HT1080 (cell line): ENCODE measurements at places on chromosomes 3 and 15. TPM values are rescaled to one million over a fixed set of nuclear protein-coding genes. Genes with fewer than 3 reads are reported as not detected.

GRCh38 chr3:14418296-14419250 lies 16.2 kb downstream of the SLC6A6 start:
- DNase-seq: no peak

- DNase-seq: no peak
Observed at GRCh38 chr15:65912235-65912634, 42.9 kb downstream of the RAB11A start.

DNA sequence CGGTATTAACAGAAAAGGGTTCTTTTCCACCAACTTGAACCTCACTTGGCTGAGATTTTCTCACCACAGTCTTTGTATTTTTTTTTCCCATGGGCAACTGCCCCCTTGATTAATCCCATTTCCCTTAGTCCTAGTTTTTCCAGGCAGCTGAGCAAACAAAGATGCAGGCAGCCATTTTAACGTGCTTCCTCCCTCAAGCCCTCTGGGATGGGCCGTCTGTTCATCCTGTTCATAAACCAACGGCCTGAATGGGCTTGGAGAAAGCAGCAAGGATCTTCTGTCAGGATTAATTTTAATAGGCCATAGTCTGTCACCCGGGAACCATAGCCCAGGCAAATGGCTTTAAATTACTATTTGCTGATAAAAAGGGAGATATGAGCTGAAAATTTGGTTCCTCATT lies 10.4 kb upstream of the POLR2M start:
- no peak for DNase-seq

The GPR87 gene
- 1.3 and 2.2 TPM in 2 replicates for total RNA-seq

- DNase-seq: peak; percentile 41
Observed at GRCh38 chr3:182325213-182325950, 467.9 kb upstream of the ATP11B start.

DNA sequence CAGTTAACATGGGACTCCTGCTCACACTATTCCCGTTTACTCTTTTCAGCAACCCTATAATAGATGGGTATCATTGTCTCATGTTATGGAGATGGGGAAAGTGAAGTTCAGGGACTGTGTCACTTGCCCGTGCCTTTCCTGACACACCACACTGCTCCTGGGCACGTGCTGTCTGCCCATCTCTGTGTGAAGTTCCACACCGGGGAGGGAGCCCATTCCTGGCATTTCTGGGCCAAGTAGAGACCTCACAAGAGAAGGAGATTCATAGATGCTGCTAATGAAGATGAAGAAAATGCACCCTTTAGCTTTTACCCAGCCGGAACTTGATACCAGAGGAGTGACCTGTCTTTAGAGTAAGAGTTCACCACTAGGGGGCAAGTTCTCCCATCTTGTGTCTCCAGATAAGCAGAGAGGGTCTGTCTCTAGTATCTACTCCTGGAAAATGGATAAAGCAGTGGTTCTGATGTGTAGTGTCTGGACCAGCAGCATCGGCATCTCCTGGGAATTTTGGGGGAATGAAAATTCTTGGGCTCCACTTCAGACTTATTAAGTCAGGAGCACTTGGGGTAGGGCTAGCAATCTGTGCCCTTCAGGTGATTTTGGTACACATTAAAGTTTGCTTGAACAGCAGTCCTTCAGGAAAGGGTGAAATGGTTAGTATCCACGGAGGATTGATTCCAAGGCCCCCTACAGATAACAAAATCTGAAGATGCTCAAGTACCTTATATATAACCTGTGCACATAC lies 2.0 kb upstream of the TOPBP1 start:
- DNase-seq: peak; percentile 69

The ZNF860 gene
- total RNA-seq: 0.08 and 0.10 TPM in 2 replicates

DNA sequence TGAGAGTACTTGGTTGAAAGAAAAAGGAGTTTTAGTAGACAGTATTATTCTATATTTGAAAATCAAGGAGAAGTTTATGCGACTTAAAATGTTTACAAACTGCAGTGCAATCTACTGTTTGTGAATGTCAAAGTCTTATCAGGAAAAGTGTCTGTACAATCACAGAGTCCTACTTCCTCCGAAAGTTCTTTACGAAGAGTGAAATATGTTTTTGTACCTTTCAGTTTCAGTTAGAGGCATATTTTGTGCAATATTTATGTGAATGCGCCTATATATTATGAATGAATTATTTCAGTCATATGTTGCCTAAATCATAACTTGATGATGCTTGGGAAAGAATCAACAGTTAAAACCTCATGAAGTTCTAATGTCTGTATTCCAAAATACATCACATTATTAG lies 31.5 kb downstream of the NGRN start:
- DNase-seq: no peak

- no peak for DNase-seq
Observed at GRCh38 chr3:64773137-64773536, 85.3 kb upstream of the ADAMTS9 start.

GRCh38 chr3:129045675-129046036 lies 14.9 kb upstream of the GP9 start:
- DNase-seq: no peak

GRCh38 chr3:45571216-45571615 lies 23.3 kb upstream of the LIMD1 start:
- DNase-seq: no peak

GRCh38 chr3:172102883-172103310 lies 63.5 kb downstream of the FNDC3B start:
- no peak for DNase-seq

The ADAMTS9 gene
- 1.8 and 2.4 TPM in 2 replicates for total RNA-seq

The TLR9 gene
- not detected in 2 replicates for total RNA-seq

DNA sequence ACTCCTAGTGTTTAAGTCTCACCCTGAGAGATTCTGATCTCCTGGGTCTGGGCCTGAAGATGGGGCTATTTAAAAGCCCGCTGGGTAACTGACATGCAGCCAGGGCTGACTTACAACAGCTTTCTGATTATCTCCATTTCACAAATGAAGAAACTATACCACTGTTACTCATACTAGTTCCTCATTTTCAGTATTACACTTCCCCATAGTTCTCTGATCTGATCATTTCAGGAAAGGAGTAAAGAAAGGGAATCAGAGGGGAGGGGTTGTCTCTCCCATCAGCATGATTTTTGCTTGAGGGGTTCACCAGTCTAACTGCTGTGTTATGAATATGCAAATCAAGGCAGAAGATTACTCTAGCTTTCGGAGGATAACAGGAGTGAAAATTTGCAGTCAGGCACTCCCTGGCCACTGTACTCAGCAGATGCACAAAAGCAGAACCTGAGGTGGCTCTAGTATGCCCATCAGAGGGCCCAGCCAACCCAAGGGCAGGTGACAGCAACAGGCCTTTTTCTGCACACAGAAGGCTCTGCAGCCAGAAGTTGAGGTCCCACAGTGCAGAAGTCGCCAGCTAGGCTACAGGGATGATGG lies 59.4 kb downstream of the DAPK2 start:
- no peak for DNase-seq

DNA sequence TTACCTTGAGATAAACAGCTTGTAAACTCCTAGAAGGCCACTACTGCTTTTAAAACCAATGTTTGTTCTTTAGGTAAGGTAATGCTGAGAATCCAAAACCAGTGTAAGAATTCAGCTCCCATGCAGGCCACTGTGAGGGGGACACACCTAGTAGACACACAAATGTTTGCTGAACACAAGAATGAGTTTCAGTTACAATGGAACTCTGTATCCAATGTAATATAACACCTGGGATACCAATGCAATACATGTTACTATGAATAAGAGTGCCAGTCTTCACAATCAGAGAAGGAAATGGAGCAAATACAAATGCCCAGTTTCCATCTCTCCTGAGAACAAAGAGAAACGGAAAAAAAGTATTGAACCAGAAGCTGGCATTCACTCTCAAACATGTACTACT lies 65.9 kb downstream of the IGF2BP2 start:
- no peak for DNase-seq

The CTXN2 gene
- total RNA-seq: not detected in 2 replicates

GRCh38 chr15:75631935-75632334 lies 6.4 kb upstream of the SNUPN start:
- DNase-seq: no peak

The CA12 gene
- total RNA-seq: 13.9 and 15.0 TPM in 2 replicates

DNA sequence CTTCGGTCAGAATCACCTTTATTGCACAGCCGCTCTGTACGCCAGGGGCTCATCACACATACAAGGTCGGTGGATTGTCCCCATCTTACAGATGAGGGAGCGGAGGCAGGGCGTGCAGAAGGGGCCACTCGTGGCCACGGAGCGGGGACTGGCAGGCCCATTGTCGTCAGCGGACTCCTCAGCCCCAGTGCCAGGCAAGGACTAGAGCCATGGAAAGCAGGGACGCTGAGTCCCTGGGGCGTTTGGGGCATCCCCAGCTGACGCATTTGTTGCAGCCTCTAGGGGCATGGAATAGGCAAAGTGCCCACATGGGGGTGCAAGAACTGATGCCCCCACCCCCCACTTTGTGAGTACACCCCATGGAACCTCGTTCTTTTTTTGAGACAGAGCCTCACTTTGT lies 29.8 kb upstream of the FURIN start:
- DNase-seq: no peak

GRCh38 chr3:42982645-42983412 lies 3.7 kb downstream of the GASK1A start:
- DNase-seq: no peak

The HTD2 gene
- 10.1 and 11.6 TPM in 2 replicates for total RNA-seq

DNA sequence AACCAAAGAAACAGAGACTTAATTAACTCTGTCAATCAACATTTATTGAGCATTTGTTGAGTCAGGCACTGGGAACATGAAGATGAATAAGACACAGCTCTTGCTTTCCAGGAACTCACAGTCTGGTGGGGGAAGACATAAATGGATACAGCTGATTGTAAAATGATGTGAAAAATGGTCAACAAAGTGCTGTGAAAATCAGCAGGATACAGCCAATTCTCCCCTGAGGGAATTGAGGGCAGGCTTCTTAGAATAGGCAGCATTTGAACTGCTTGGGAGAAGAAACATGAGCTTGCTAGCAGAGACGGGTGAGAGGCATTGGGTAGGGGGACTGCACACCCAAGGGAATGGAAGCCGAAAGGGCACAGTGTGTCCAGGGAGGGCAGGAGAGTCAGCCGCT lies 41.1 kb downstream of the MFSD1 start:
- no peak for DNase-seq

DNA sequence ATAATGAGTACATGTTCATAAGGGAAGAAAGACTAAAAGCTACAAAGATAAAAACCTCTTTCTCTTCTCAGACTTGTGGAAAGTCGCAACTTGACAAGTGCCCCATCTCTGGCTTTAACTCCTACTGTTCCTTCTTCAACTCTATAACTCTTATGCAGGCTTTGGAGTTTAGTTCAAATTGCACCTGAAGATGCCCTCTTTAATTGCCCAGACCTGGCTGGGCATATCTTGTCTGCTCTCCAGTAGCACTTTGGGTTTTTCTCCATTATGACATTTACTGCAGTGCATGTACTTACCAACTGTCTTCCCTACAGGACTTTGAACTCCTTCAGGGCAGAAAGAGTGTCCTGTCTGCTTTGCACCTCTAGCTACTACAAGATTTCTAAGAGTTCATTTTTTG lies 32.4 kb downstream of the DGKG start:
- no peak for DNase-seq

DNA sequence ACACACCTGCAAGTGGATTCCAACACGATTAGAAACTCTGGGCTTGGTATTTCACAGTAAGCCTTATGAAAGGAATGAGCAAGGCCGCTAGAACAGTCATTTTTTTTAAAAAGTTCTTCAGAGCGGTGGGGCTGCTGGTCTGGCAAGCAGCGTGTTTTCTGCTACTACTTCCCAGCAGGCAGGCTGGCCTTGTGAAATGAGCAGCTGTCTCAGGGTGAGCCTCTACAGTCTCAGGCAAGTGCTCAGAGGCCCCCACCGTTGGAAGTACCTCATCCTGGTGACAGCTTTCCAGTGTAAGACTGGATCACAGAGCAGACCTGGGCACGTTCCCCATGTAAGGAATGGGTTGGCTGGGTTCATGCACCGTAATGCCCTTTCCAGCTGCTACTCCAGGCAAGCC lies 119.2 kb downstream of the LRIG1 start:
- no peak for DNase-seq

GRCh38 chr15:91867581-91868026 lies 14.1 kb downstream of the SLCO3A1 start:
- peak; percentile 96 for DNase-seq

The DTWD1 gene
- total RNA-seq: 26.0 and 31.5 TPM in 2 replicates

DNA sequence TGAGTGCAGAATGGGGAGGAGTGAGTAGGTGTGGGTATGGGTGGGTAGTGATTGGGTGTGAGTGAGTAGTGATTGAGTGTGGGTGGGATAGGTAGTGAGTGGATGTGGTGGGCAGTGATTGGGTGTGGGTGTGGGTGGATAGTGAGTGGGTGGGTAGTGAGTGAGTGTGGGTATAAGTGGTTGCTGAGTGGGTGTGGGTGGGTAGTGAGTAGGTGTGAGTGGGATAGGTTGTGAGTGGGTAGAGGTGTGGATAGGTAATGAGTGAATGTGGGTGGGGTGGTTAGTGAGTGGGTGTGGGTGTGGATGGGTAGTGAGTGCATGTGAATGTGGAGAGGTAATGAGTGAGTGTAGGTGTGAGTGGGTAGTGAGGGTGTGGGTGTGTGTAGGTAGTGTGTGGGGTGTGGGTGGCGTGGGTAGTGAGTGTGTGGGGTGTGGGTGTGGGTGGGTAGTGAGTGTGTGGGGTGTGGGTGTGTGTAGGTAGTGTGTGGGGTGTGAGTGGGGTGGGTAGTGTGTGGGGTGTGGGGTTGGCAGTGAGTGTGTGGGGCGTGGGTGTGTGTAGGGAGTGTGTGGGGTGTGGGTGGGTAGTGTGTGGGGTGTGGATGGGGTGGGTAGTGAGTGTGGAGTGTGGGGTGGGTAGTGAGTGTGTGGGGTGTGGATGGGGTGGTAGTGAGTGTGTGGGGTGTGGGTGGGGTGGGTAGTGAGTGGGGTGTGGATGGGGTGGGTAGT lies 5.3 kb downstream of the MINAR1 start:
- no peak for DNase-seq

The LRRK1 gene
- total RNA-seq: 9.9 and 12.4 TPM in 2 replicates

- DNase-seq: no peak
Observed at GRCh38 chr15:94893091-94893490, 661.7 kb downstream of the MCTP2 start.

DNA sequence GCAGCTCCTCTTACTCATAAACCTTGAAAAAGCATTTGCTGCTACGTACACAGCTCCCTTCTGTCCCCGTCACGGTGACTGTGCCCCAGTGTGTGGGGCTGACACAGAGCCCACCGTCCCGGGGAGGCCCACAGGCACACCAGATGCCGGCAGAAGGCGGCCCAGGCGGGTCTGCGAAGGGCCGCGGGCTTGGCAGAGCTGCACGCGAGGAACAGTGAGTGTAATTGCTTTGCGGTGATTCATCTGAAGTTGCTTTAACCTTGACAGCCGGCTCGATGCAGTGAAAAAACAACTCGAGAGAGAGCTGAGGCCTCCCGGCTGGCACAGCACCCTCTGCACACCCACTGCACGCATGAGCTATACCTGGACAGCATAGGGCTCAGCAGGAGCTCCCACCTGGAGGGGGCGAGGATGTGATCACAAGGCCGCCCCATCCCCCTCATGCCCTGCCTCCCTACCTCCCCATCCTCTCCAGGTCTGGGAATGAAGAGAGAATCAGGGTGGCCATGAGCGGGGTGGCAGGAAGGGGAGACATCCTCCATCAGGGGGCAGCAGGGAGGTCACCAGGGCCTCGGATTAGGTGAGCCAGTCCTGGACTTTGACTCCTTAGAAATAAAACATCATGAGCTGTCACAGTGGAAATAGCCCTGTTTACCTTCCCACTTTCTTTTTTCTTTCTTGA lies 172.7 kb downstream of the MEGF11 start:
- peak; percentile 55 for DNase-seq

- no peak for DNase-seq
Observed at GRCh38 chr15:94290730-94291129, 59.4 kb downstream of the MCTP2 start.

The OR5H15 gene
- total RNA-seq: not detected in 2 replicates

The POLQ gene
- total RNA-seq: 17.3 and 18.2 TPM in 2 replicates

The DAPK2 gene
- total RNA-seq: 0.43 TPM in 1 of 2 replicates, not detected in the other

The GOLGA8M gene
- not detected in 2 replicates for total RNA-seq
